ENCODE measurements at places on chromosomes 3 and 15. TPM values are rescaled to one million over a fixed set of nuclear protein-coding genes. Genes with fewer than 3 reads are reported as not detected.

GRCh38 chr3:153163756-153164550 is 1.9 kb downstream of the RAP2B start:
- no peak for DNase-seq

- DNase-seq = no peak
These were observed 49.2 kb downstream of the SPATA12 start for GRCh38 chr3:57109437-57110199.

GRCh38 chr3:71536376-71536965 is 47.1 kb downstream of the FOXP1 start:
- DNase-seq = no peak

GRCh38 chr3:127655641-127656040 is 17.1 kb upstream of the ABTB1 start:
- DNase-seq = no peak

DNA sequence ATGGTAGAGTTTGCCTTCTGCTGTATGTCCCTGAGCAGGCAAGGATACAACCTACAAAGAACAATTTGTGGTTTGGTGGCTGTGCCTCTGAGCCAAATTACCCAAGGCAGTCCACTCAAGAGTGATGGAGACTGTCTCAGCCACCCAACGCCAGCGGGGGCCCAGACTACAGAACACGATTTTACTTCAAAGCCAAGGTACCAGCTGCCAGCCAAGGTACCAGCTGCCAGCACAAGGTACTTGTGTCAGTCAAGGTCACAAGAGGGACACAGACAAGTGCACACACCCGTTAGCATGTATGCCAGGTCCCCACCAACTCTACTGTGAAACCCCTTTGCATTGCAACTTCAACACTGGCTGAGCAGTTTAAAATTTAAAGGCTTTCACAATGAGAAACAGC is 23.5 kb downstream of the COLQ start:
- no peak for DNase-seq

Gene GPR176
- 0.53 TPM for total RNA-seq

Gene TWF2
- 89.7 TPM for total RNA-seq

Gene CATSPER2
- 9.8 TPM for total RNA-seq
